Right renal pelvis (tissue), 4 donors: ENCODE measurements at places on chromosomes 4 and X.

DNA sequence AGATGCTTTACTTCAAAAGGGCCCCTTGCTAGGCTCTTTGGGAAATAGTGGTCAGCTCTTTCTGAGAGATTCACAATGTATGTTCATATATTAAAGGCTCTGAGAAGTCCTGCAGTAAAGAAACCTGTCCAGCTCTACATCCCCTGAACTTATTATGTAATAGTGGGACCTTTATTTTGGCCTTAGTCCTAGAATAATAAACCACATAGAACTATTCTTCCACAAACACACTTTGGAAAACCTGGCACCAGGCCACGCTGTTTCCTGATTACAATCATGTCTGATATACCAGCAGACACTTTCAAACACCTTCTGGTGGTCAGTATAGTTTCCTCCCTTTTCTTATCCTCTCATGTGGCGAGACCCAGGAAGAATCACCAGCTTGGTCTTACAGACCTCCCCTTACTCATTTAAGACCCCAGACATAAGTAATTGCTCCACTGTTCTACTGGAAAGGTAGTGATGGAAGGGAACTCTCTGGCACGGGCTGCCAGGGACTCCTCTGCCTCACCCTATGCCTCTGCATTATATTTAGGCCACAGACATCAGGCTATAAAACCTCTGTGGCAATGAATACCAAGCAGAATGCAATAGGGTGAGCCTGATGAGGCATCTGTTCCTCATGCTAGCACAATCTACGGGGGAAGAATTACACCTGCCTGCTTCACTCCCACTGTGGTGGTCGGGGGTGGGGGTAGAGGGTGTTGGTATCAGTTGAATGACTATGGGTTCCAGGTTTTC lies 5.7 kb upstream of the PPEF1 start:
- no peak for DNase-seq

- DNase-seq: no peak
These were observed 127.2 kb downstream of the FNIP2 start for GRCh38 chr4:158895797-158896576.

DNA sequence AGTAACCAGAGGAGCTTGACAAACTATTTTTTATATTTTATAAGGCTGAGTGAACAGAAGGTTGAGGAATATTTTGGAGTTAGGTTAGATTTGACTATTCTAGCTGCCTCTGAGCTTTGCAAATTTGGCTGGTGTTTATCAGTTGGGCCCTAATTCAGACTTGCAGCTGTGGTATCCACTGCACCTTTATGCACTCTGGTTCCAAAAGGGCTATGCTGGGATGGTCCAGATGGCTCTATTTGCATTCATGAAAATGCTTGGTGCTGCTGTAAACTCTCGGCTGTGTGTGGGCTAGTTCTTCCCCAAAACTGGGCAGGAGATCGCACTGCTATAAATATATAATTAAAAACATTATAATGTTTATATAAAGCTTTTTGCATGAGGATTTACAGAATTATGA lies 106.3 kb downstream of the REPS2 start:
- no peak for DNase-seq

DNA sequence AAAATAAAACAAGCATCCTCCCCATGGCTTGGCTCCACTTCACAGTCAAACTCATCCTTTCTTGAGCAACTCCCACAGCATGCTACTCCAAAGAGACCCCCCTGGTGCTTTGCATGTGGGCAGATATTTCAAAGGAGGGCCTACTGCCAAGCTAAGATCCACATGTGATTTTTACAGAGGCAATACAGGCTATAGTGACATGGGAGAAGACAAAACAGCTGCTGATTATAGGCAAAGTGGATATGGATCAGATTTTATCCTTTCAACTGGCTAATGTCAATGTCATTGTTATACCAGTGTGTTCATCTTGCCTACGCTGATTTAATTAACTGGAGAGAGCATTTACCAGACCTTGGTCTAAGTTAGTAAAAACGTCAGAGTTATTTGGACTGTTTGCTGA lies 328.3 kb downstream of the KLHL13 start:
- no peak for DNase-seq

DNA sequence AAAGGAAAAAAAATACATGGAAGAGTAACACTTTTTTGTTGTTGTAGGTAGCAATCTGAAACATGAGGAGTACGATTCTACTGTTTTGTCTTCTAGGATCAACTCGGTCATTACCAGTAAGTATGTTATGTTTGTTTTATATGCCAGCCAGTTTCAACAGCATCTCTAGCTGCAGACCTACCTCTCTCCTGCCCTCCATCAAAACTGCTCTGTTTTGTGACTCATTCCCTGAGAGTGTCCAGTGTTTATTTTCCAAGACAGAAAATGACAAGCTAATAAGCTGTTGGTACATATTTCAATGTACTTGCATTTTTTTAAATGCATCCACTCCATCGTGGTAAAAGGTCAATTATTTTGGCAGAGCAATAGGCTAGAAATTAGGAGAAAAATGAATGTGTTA lies 347 bp downstream of the AMTN start:
- no peak for DNase-seq

DNA sequence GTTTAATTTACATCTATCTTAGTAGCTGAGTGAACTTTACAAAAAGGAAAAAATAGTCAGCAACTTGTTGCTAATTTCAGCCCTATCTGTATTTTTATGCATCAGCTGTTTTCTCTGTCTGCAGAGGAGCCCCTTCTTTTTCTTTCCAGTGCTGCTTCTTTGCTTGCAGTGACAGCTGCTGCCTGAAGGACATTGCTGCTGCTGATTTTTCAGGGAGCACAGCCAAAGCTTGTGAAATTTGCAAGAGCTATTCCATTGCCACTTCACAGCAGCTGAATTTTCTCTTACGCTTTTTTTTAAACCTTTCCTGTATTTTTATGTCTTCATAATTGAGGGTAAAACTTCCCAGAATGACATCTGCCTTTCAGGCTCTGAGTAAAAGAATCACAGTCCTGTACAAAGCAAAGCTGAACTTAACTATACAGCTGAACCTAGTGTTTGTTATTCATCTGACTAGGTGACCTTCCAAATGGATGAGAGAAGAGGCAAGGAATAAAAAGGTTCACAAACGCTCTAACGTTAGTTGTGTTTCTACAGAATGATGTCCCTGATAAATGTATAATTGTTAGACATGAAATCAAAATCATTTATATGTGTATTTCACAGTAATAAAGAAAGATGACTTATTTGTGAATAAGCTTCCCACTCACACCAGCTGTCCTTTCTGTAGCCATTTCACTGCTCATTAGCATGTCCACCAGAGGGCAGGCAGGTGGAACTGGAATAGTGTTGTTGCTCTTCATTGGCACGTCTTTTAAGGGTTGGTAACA lies 541.4 kb downstream of the ADGRL3 start:
- peak; percentile 40 for DNase-seq

- no peak for DNase-seq
These were observed 130.9 kb downstream of the AR start for GRCh38 chrX:67674741-67675140.

- no peak for DNase-seq
These were observed 72.3 kb upstream of the STIM2 start for GRCh38 chr4:26788341-26788733.

GRCh38 chr4:77595364-77595973 lies 10.2 kb upstream of the CXCL13 start:
- DNase-seq: no peak

DNA sequence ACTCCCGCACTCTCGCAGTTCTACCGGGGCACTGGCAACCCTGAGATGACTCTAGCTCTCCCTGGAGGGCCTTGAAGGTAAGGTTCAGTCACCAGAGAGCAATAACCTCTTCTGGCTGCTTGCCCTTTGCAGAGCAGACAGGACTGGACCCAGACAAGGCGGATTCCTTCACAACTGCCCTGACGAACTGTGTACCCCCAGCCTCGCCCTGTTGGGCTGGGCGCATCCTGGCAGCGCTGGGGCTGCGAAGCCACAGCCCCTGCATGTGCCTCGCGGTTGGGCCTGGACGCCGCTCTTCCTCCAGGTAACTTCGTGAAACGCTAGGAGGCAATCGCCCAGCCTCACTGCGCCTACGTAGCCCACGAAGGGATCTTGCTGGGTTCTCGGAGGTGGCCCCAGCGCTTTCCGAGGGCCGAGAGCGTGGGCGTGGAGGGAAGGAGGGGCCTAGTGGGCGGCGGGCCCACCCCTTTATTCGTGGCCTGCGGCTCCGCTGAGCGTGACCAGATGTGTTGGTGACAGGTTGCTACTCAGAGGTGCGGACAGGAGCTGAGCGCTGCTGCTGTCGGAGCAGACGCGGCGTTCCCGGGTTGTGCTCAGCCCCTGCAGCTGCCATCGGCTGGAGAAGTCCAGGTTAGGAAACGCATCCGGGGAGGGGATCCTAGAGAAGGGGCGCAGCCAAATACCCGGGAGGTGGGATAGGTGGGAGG lies 1.9 kb upstream of the MAMLD1 start:
- no peak for DNase-seq
